Activated T-helper 9 cell treated with anti-CD3 and anti-CD28 coated beads, Interleukin-2, amount 50 U/mL, for 16 hours (primary cell): ENCODE measurements at places on chromosomes 16 and 17.

- DNase-seq: no peak
Measured at GRCh38 chr17:79294459-79295071, 219.9 kb downstream of the ENGASE start.

DNA sequence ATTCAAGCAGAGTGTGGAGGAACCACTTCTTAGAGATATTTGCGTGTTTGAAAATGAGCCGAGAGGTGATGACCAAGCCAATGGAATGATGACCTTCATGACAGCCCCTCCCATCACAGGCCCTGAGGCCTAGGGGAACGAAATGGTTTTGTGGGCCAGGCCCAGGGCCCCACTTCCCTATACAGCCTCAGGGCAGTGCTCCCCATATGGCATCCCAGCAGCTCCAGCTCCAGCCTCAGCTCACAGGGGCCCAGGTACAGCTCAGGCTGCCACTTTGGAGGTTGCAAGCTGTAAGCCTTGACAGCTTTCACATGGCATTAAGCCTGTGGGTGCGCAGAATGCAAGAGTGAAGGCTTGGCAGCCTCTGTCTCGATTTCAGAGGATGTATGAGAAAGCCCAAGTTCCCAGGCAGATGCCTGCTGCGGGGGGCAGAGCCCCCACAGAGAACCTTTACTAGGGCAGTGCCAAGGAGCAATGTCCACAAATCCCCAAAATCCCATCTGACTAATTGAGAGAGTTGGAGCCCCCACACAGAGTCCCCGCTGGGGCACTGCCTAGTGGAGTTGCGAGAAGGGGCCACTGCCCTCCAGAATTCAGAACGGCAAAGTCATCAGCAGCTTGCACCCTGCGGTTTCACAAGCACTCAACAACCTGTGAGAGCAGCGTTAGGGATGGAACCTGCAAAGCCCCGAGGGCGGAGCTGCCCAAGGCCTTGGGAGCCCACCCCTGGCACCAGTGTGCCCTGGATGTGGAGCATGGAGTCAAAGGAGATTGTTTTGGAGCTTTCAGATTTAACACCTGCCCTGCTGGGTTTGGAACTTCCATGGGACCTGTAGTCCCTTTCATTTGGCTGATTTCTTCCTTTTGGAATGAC, 21.2 kb downstream of the CHMP6 start:
- no peak for DNase-seq

- DNase-seq: no peak
Measured at GRCh38 chr17:82722341-82723013, 6.0 kb downstream of the FN3KRP start.

DNA sequence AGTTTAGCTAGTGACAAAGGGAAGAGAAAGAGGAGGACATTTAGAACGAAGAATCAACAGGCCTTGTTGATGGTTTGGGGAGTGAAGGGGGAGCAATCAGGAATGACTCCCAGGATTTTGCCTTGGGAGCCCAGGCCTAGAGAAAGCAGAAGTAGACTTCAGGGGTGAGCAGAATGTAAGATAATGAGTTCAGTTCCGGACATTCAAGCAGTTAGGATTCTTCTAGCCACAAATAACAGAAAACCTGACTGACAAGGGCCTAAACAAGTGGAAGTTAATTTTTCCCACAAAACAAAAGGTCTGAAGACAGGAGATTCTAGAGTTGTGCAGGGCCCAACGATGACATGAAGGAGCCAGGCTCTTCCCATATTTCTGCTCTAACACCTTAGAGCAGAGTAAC, 45.9 kb downstream of the SKAP1 start:
- no peak for DNase-seq

DNA sequence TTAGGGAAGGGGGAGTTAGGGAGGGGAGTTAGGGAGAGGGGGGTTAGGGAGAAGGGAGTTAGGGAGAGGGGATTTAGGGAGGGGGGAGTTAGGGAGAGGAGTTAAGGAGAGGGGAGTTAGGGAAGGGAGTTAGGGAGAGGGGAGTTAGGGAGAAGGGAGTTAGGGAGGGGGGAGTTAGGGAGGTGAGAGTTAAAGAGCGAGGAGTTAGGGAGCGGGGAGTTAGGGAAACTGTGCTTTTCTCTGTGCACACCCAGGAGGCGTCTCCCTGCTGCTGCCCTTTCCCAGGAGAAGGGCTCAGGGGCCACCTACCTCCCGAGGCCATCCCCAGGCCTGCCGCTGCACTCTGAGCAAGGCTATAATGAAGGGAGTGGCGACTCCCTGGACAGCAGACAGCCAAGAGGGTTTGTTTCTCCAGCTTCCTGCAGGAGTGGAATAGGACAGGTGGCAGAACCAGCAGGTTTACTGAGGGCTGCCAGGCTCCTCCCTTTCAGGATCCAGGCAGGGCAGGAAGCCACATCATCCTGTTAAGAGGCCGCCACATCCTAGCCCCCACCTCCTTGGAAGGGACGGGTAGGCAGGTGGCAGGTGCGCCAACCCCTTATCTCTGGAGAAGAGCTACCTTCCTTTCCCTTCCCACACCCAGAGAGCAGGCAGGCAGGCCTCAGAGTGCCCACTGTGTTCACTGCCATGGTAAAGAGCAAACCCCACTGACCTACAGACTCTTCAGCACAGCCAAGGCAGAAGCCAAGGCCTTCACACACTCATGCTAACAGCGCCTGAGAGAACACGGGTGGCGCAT, 4.3 kb downstream of the CANT1 start:
- no peak for DNase-seq

DNA sequence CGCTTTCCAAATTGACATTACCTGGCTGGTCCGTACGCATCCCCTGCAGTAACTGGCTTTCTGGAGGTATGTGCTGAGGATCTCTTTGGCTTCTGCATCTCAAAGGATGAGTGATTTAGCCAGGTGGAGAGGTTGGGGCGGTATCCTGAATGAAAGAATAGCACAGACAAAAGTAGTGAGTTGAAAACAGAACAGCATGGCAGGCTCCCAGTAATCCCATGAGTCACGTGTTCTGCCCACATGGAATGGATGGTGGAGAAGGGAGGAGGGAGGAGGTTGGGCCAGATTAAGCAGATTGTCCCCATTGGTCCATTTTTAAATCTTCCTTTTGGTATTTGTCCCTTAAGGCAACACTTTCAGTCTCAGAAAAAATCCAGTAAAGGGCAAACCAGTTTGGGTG, 176.0 kb downstream of the WWOX start:
- no peak for DNase-seq

DNA sequence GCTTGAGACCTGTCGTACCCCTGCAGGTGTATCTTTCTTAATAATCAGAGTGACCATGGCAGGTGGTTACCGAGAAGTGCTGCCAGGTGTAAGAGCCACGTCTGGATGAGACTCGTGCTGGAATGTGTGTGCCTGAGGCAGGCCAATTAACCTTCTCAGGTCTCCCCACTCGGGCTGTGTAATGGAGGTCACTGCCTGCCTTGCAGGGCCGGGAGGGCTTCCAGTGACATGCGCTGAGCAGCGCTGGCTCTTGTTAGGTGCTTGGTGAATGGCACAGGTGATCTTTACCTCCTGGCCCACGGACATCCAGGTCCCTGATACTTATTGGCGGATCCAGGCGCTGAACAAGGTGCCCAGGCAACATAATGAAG, 4.6 kb upstream of the GSE1 start:
- DNase-seq: no peak

DNA sequence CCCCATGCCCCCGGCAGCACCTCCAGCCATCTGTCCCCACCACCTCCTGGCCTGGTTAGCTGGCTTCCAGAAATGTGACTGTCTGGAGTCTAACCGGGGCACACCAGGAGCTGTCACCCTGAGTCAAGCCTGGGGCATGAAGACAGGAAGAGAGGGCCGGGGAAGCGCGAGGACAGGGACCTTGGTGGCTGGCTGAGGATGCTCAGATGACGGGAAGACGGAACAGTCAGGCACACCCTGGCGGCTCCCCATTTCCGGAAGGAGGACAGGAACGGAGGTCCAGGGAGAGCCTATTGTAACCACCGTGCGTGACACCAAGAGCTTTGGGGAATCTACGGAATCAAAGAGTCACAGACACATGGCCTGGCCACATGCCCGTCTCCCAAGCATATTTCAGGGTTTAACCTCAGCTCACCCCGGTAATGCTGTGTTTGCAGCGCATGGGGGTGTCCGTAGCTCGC, 51.7 kb downstream of the SDK2 start:
- DNase-seq: no peak

DNA sequence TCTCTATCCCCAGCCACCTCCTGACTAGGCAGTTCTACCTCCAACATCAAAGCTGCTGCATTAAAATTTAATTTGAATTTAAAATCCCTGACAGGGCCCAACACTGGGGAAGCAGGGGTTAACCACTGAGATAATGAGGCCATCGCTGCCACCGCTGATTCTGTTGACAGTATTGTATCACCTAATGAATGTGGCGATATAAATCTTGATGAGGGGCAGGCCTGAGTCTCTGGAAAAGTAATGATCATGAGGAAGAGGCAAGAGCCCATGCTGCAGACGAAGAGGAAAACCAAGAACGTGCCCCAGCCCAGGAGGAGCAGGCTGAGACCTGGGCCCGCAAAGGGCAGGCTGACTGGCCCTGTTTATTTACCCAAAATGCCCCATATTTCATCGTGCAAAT, 251.4 kb upstream of the ZFHX3 start:
- DNase-seq: no peak

- DNase-seq: no peak
Measured at GRCh38 chr16:82129881-82130280, 40.1 kb downstream of the MPHOSPH6 start.

- no peak for DNase-seq
Measured at GRCh38 chr17:6170349-6170748, 100.2 kb downstream of the WSCD1 start.

DNA sequence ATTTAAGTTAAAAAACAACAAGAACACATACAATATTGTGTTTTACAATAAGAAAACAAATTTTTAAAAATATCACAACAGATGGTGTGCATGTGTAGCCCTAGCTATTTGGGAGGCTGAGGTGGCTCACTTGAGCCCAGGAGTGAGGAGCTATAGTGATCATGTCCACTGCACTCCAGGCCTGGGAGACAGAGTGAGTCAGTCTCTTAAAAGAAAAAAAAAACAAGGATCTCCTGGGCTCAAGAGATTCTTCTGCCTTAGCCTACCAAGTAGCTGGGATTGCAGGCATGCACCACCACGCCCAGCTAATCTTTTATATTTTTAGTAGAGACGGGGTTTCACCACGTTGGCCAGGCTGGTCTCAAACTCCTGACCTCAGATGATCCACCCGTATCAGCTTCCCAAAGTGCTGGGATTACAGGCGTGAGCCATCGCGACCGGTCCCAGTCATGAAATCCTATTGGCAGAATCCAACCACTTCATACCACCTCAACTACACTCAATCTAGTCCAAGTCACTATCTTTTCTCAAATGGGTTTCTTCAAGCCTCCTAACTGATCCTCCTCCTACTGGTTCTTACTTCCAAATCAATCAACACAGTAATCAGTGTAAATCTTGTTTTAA, 55.0 kb downstream of the STH start:
- no peak for DNase-seq

DNA sequence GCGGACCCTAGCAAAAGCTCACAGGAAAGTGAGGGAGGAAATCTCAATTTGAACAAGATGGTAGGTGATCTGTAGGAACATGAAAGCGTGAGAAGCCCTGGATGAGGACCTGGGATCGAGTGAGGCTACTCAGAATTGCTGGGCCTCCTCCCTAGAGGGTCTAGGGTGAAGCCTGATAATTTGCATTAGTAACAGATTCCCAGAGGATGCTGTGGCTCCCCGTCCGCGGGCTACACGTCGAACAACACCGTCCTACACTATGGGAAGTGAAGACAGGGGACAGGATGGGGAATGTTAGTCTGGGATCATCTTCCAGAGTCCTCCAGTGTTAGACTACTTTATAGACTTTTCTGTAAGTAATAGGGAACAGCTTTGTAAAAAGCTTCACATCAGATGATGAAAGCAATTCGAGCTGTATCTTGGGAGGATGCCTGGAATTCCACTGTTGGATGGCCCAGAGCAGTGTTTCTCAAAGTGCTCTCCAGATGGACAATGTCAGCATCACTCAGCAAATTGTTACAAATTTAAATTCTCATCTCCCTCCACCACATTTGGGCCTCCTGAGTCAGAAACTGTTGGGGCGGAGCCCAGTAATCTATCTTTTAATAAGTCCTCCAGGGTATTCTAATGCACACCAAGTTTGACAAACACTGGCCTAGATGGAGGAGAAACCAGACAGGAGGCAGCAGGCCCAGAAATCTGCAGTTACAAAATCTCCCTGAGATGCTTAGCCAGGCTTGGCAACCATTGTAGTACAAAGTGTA, 6.5 kb downstream of the FNDC8 start:
- DNase-seq: no peak

DNA sequence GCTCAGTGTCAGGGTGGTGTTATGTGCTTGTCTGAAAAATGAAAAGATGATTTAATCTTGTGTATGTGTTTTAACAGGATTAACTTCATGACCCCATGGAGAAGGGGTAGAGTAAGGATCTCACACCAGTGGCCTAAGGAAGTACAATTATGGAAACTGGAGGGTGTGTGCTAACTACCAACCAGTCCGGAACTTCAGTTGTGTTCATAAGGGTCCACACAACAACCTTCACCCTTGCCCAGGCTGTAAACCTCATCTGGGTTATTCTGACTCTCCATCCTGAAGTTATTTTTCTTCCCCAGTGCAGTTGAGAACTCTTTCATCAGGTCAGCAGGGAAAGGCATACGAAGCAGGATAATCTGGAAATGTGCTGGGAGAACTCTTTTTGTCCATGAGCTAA, 158.9 kb downstream of the MAP2K6 start:
- DNase-seq: no peak

- DNase-seq: no peak
Measured at GRCh38 chr16:21614896-21615295, 15.5 kb downstream of the METTL9 start.

- DNase-seq: no peak
Measured at GRCh38 chr16:84286578-84287240, 8.0 kb upstream of the WFDC1 start.

GRCh38 chr17:34246446-34246845, 8.6 kb upstream of the CCL2 start:
- DNase-seq: no peak

GRCh38 chr17:80379348-80379747, 35.6 kb upstream of the ENDOV start:
- no peak for DNase-seq

DNA sequence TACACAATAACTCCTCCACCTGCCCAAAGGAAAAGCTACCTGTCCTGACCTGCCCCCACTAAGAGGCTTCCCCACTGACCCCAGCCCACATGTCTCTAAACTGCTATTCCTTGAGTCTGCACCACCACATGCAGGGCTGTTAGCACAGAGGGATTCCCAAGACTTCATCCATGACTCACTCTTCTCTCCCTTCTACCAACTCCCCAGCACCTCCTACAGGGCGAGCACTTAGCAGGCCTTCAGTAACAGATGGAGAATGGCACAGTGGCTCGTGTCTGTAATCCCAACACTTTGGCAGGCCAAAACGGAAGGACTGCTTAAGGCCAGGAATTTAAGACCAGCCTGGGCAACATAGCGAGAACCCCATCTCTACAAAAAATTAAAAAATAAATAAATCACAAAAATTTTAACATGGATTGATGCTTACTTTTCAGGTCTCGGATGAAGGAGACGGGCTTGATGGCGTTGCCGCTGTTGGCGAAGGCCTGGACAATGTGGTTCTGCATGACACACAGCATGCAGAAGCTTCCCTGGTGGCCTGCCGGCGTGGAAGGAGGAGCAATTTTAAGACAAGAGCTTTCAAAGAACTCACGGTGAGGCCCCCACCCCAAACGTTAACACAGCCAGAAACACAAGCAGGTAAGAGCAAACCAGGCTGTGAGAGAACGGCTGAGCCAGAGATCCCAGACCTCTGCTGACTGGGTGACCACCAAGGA, 12.0 kb downstream of the USP36 start:
- no peak for DNase-seq

GRCh38 chr17:15503731-15504130, 36.3 kb upstream of the CDRT4 start:
- DNase-seq: no peak

GRCh38 chr17:44655983-44656710, at the start of gene MEIOC:
Gene MEIOC, plus strand, starts transcription at chr17:44656468. Its CDS starts 146 bp downstream, at chr17:44656614.
- peak; percentile 3 for DNase-seq
